ENCODE measurements at places on chromosomes 1 and 21. TPM values are rescaled to one million over a fixed set of nuclear protein-coding genes. Genes with fewer than 3 reads are reported as not detected.

LCE1D gene
- total RNA-seq = not detected

TXNIP gene
- 73.0 TPM for total RNA-seq

ITPKB gene
- total RNA-seq = 7.5 TPM

NRAS gene
- total RNA-seq = 80.1 TPM

ARHGEF19 gene
- total RNA-seq = 2.8 TPM

PRR9 gene
- not detected for total RNA-seq

ADGRB2 gene
- 11.3 TPM for total RNA-seq

LENEP gene
- not detected for total RNA-seq

C1orf94 gene
- not detected for total RNA-seq

REN gene
- not detected for total RNA-seq
